ENCODE measurements at places on chromosomes 5 and 9. TPM values are rescaled to one million over a fixed set of nuclear protein-coding genes. Genes with fewer than 3 reads are reported as not detected.

Gene PDLIM4
- total RNA-seq: 94.7 TPM

Gene MRNIP
- 9.2 TPM for total RNA-seq

Gene SPINK6
- total RNA-seq: not detected

Gene SHISAL2B
- total RNA-seq: not detected

Gene C8G
- 1.2 TPM for total RNA-seq

Gene CCT5
- total RNA-seq: 1,231 TPM

Gene CACNA1B
- total RNA-seq: 0.23 TPM

Gene CDC25C
- total RNA-seq: 60.2 TPM

Gene GRIA1
- total RNA-seq: not detected

Gene RNF180
- total RNA-seq: 2.4 TPM

Gene PCDH12
- 0.03 TPM for total RNA-seq

Gene RELL2
- 2.6 TPM for total RNA-seq

Gene PRUNE2
- total RNA-seq: 2.0 TPM

Gene BRINP1
- total RNA-seq: not detected

Gene IFNK
- total RNA-seq: not detected

Gene PITX1
- 34.0 TPM for total RNA-seq

Gene DOCK8
- total RNA-seq: 1.3 TPM

Gene SNCAIP
- 8.2 TPM for total RNA-seq

All from Daoy (cell line).